ENCODE measurements at places on chromosomes 12 and 14. TPM values are rescaled to one million over a fixed set of nuclear protein-coding genes. Genes with fewer than 3 reads are reported as not detected.

The C1QL4 gene
- total RNA-seq: not detected

The KIF5A gene
- 0.60 TPM for total RNA-seq

The SINHCAF gene
- 93.7 TPM for total RNA-seq

The DNAH10 gene
- 0.19 TPM for total RNA-seq

The AP4S1 gene
- total RNA-seq: 11.2 TPM

The FOXG1 gene
- not detected for total RNA-seq

The CLMN gene
- 0.50 TPM for total RNA-seq

The CHFR gene
- 70.6 TPM for total RNA-seq

The EPYC gene
- not detected for total RNA-seq

The CATSPERB gene
- total RNA-seq: 5.0 TPM

The CD4 gene
- total RNA-seq: 0.54 TPM

The MAP3K9 gene
- 9.8 TPM for total RNA-seq

The GSC gene
- not detected for total RNA-seq

The STON2 gene
- total RNA-seq: not detected

The SLC15A4 gene
- total RNA-seq: 20.3 TPM

The CHGA gene
- not detected for total RNA-seq

The ZDHHC22 gene
- total RNA-seq: not detected

The NGB gene
- total RNA-seq: not detected

The B4GALNT3 gene
- 1.1 TPM for total RNA-seq

The GUCY2C gene
- not detected for total RNA-seq

All from CD8-positive, alpha-beta T cell (primary cell).